Foreskin keratinocyte (primary cell): ENCODE measurements at places on chromosomes 6 and 20. TPM values are rescaled to one million over a fixed set of nuclear protein-coding genes. Genes with fewer than 3 reads are reported as not detected.

The PNLDC1 gene
- total RNA-seq, result 0.07 and 0.75 TPM in 2 replicates

The TNFRSF6B gene
- 189 and 224 TPM in 2 replicates for total RNA-seq

The ADGRF5 gene
- 0.03 TPM in 1 of 2 replicates, not detected in the other for total RNA-seq

The SIGLEC1 gene
- total RNA-seq, result not detected in 2 replicates

GRCh38 chr6:38625217-38625616, 14.5 kb downstream of the BTBD9 start:
- DNase-seq, result no peak

GRCh38 chr6:19896693-19897010, 59.5 kb downstream of the ID4 start:
- no peak for DNase-seq

GRCh38 chr20:62234339-62234738, 4.0 kb upstream of the OSBPL2 start:
- no peak for DNase-seq

- DNase-seq, result no peak
These were observed 1.7 kb downstream of the ASIP start for GRCh38 chr20:34242879-34243278.

DNA sequence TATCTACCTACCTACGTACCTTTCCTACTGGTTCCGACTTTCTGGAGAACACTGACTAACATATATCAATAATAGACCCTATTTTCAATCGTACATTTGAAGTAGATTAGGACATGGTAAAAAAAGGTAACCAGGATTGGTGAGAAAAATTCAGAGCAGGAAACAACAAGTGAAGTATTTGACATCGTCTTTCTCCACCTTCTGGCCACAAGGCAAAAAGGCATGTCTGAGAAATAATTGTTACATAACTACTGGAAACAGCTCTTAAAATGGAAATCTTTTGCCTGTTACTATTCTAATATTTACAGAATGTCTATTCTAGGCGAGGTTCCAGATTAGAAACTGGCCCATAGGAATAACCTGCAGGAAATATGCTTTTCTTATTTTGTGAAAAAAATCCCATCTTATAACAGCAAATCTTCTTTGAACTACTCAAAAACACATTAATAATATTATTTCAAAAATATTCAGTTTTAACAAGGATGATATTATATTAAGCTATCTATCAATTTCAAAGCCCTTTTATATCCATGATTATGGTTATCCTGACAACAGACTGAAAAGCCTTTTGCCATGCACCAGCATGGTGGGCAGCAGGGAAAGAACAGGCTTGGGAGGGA, 80.8 kb downstream of the RCAN2 start:
- no peak for DNase-seq

DNA sequence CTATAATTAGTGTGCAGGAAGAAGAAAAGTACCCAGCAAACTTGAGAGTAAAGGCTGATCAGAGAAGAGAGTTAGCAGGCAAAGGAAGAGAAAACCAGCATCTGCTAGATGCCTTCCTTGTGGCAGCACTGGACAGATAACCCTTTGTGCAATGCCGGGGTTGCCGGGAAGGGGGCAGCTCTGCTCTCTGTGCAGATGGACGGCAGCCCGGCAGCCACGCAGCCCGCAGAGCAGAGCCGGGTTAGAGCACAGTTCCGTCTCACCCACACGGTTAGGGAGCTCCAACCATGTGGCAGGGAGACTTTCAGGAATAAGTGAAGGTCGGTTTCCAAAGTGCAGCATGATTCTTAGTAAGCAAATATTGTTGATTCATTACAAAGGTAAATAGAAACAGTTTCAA, 80.0 kb upstream of the RPS6KA2 start:
- no peak for DNase-seq

- DNase-seq, result no peak
These were observed at the start of gene NOL4L for GRCh38 chr20:32585011-32585585. Gene NOL4L, minus strand, starts transcription at chr20:32585333. Its CDS starts 443 bp downstream, at chr20:32584890.

GRCh38 chr20:46997187-46997586, 102.5 kb downstream of the EYA2 start:
- DNase-seq, result no peak

GRCh38 chr20:32480371-32481241, 104.5 kb downstream of the NOL4L start:
- DNase-seq, result no peak

DNA sequence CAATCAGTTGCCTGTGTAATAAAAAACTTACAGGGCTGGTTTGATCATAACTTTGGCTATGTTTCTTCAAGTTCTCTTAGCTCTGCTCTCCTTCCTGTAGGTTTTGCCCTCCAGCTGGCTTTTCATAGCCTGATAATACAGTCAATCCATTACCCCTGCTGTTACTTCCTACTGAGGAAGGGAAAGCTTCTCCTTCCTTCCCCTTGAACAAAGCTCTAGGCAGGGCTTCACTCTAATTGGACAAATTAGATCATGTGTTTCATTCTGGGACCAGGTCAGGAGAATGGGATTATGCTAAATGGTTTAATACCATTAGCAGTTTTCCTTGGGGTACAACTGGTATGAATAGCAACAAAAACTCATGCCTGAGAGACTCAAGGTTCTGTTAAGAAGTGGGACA, 106.8 kb upstream of the MCHR2 start:
- no peak for DNase-seq

DNA sequence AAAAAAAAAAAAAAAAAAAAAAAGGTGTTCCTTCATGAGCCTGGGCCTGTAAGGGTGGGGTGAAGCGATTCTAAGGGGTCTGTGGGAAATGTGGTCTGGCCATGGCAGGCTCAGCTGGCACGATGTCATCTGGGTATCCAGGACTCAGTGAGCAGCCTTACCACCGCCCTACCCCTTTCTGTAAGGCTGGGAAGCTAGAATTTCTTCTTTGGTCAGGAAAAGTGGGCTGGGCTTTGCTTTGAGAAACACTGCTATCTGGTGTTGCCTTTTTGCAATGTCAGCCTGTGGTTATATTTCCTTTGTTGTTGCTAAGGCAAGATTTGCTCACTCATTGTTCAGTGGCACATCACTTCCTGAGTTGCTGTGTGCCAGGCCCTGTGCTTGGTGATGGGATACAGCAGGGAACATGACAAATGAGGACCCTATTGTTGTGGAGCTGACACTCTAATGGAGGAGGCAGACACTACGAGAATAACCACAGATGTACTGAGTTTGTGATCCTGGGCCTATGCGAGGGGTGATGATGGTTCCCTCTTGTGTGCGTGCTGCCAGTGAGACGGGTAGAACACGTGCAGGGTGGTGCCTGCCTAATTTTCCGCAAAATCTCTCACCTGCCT, 45.9 kb upstream of the ZNFX1 start:
- peak; percentile 66 for DNase-seq

GRCh38 chr6:118648866-118649554, 2.4 kb downstream of the CEP85L start:
- no peak for DNase-seq

- DNase-seq, result no peak
These were observed 642 bp downstream of the NKX2-2 start for GRCh38 chr20:21513181-21513663.

GRCh38 chr6:13004601-13005000, 288.0 kb downstream of the PHACTR1 start:
- no peak for DNase-seq

- no peak for DNase-seq
These were observed 86.3 kb upstream of the PREP start for GRCh38 chr6:105489216-105489530.

DNA sequence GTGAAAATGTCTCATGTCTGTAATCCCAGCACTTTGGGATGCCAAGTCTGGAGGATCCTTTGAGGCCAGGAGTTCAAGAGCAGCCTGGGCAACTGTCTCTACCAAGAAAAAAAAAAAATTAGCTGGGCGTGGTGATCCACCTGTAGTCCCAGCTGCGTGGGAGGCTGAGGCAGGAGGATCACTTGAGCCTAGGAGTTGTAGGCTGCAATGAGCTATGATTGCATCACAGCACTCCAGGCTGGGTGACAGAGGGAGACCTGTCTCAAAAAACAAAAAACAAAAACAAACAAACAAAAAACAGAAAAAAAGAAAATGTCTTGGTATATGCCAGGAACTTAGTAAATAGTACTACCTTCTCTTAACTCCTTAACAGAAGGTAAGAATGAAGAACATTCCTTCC, 31.4 kb upstream of the TMEM14A start:
- DNase-seq, result no peak

DNA sequence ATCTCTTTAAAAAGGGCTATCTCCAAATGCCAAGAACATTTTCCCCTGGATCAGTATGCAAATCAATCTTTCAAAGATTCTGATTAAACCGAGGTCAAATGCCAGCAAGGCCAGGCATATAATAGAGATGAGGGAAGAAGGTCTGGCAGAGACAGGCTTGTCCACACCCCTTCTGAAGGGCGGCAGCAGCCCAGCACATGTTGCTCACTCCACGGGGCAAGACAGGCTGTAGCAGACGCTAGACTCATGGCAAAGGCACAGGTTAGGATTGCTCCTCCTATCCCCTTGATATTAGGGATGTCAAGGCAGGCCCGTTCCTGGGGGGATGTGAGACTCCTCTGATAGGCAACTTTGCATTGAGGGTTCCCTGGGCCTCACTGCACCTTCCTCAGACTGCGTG, 104.7 kb upstream of the RIN2 start:
- no peak for DNase-seq

- peak; percentile 91 for DNase-seq
These were observed 480 bp upstream of the NT5E start for GRCh38 chr6:85449388-85449817.

GRCh38 chr20:37364013-37364926, 18.3 kb downstream of the SRC start:
- no peak for DNase-seq
